ENCODE measurements at places on chromosomes 6 and 20. TPM values are rescaled to one million over a fixed set of nuclear protein-coding genes. Genes with fewer than 3 reads are reported as not detected.
A peak's percentile ranks its signal among the peaks of the same experiment; 100 is the strongest.

DNA sequence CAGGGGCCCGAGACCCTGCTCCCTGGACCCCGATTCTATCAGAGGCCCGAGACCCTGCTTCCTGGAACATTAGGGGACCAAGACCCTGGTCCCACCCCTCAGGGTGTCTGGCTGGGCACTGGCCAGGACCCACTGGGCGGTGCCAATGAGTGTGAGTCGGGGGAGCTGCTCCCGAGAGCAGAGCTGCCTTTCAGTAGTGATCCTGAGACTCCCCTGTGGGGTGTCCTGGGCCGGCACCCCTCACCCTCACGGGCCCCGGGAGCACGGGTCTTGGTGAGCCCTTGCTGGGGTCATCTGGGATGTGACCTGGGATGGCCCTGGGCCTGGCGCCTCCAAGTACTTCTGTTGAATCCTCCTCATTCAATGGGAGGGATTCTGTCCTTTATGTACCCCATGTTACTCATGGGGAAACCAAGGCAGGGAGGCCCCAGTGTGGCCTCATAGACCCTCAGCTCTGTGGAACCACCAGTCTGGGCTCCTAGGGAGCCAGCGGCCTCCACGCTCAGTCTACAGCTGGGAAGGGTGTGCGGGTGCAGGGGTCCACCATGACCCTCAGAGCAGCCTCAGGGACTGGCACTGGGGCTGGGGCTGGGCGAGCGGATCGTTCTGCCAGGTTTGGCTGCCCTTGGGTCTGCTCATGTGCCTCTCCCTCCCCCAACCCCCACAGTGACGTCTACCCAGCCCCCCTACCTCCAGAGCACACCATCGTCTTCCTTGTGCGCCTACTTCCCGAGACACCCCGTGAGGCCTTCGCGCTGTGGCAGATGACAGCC is 25.6 kb downstream of the COL20A1 start:
- no peaks in the 10 kb centered on the region for H3K36me3 ChIP-seq
- H3K4me1 ChIP-seq: no peaks in the 10 kb centered on the region
- H3K4me3 ChIP-seq: no peak overlapping the region
- no peak overlapping the region for H3K27ac ChIP-seq
- no peak for DNase-seq

DNA sequence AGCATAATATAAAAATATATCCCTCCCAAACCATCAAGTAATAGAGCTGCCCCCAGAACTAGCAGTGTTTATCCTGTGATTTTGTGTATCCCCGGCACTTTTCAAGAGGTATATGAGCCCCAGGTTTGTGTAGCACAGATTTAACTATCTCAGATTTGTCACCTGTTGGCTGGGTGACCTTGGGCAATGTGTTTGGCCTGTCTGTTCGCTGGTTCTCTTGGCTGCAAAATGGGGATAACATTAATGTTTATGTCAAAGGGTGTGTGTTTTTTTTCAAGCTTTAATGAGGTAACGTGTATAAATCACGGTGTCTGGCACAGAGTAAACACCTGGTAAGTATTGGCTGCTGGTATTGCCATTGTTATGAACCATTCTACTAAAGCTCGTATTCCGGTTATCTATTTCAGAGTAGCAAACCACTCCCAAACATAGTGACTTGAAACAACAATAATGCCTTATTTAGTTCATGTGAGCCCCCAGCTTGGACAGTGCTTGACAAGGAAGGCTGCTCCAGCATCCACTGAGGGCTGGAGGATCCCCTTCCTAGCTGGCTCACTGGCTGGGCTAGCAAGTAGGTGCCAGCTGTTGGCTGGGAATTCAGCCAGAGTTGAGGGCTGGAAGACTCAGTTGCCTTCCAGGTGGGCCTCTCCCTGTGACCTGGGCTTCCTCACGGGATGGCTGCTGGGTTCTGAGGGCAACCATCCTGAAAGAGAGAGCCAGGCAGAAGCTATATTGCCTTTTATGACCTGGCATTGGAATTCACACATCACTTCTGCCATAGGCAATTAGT is 36.2 kb downstream of the PDRG1 start:
- H3K4me3 ChIP-seq: no peak overlapping the region
- H3K27me3 ChIP-seq: no peaks in the 10 kb centered on the region
- no peaks in the 10 kb centered on the region for H3K36me3 ChIP-seq
- H3K4me1 ChIP-seq: no peaks in the 10 kb centered on the region
- H3K27ac ChIP-seq: no peak overlapping the region

DNA sequence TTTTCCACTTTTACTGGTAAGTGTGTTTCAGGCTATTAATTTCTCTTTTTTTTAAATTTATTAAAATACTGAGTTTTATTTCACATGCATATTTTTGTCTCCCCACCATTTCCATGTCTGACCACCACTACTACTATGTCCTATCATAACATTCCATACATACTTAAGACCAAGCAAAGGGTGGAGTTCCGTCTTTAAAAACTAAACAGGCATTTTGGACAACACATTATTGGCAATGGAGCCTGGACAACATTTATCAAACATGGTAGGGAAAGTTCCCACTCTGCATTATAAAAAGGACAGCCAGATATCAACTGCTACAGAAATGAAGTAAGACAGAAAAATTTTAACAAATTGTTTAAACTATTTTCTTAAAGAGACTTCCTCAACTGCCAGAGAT is 91.9 kb downstream of the LMBRD1 start:
- H3K36me3 ChIP-seq: peaks cover 5% of the 10 kb centered on the region
- no peak overlapping the region for H3K27ac ChIP-seq
- H3K27me3 ChIP-seq: no peaks in the 10 kb centered on the region
- H3K4me1 ChIP-seq: no peaks in the 10 kb centered on the region
- H3K4me3 ChIP-seq: no peak overlapping the region

GRCh38 chr6:19839237-19839546 is 2.0 kb downstream of the ID4 start:
- no peak overlapping the region for H3K4me3 ChIP-seq
- H3K27me3 ChIP-seq: peaks cover 8% of the 10 kb centered on the region
- no peaks in the 10 kb centered on the region for H3K4me1 ChIP-seq
- H3K27ac ChIP-seq: no peak overlapping the region
- H3K36me3 ChIP-seq: no peaks in the 10 kb centered on the region

DNA sequence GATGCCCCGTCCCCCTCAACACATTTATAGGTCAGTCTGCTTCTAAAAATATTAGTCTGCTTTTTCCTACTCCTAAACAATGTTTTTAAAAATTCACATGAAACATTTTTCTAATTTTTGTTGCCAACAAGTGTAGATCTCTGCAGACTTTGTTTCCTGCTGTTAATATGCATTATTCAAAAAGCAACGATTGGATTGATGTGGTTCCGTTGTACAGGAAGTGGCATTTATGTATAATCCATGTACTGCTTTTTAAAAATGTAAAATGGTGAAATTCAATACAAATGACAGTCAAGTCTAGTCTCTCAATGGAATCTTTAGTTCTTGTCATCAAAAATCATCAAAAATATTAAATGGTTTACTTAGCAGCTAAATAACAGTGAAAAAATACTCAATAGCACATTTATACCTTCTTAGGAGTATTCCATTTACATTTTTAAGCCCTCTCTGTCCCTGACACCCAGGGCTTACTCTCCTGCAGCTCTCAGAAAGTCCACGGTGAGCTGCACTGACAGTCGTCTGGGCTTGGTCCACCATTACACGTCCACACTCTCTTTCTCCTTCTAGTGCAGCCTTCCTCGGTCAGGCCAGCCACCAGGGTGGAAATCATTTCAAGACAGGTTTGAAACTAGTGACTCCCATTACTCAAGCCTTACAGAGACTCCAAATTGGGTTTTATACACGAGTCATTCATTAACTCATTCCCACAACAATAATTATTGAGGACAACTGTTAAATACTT is 211.5 kb downstream of the TMEM200A start:
- no peak overlapping the region for H3K4me3 ChIP-seq
- no peaks in the 10 kb centered on the region for H3K27me3 ChIP-seq
- peak overlapping the region; percentile 62 for H3K27ac ChIP-seq
- H3K36me3 ChIP-seq: no peaks in the 10 kb centered on the region

- no peaks in the 10 kb centered on the region for H3K36me3 ChIP-seq
- H3K4me3 ChIP-seq: no peak overlapping the region
- peak; percentile 49 for DNase-seq
- no peaks in the 10 kb centered on the region for H3K27me3 ChIP-seq
These were observed 63.3 kb upstream of the ZNF133 start for GRCh38 chr20:18224968-18225568.

DNA sequence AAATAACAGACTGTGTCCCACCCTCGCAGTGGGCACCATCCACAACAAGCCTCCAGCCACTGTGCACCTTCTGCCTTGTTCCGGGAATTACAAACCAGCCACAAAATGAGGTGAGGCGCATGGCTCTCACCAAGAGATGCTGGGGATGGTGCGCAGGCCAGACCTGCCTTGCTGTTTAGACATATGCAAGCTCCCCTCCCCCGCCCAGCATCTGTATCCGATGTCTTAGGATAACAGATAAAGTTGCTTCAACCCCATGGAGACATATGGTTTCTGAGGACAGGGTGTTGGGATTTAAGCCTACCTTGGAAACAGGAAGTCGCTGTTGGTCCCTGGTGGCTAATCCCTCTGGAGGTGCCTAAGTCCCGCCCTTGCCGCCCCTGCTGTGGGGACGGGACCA is 50.4 kb upstream of the MPC1 start:
- H3K27me3 ChIP-seq: no peaks in the 10 kb centered on the region
- H3K4me3 ChIP-seq: no peak overlapping the region
- H3K27ac ChIP-seq: no peak overlapping the region
- H3K4me1 ChIP-seq: no peaks in the 10 kb centered on the region
- DNase-seq: no peak

DNA sequence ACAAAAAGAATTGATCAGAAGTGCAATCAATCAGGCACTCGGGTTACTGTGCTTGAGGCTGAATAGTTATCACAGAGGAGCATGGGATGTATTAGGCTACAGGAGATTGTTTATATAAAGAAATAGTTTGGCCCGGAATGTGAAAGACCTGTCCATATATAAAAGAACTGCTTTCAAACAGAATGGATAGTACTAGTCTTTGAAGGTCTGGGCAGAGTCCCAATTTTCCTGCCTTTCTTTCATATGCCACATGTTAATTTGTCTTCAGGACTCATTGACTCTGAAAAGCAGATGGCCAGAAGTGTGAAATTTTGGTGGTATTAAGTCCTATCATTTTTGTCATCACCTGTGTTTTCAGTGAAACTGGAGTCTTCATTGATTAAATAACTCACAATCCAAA is 314.5 kb downstream of the EYA4 start:
- no peaks in the 10 kb centered on the region for H3K27me3 ChIP-seq
- no peak overlapping the region for H3K27ac ChIP-seq
- no peak for DNase-seq
- no peaks in the 10 kb centered on the region for H3K36me3 ChIP-seq
- H3K4me3 ChIP-seq: no peak overlapping the region

- no peaks in the 10 kb centered on the region for H3K27me3 ChIP-seq
- H3K27ac ChIP-seq: no peak overlapping the region
- DNase-seq: no peak
- no peaks in the 10 kb centered on the region for H3K36me3 ChIP-seq
These were observed 127.0 kb downstream of the PACRG start for GRCh38 chr6:162854734-162855191.

DNA sequence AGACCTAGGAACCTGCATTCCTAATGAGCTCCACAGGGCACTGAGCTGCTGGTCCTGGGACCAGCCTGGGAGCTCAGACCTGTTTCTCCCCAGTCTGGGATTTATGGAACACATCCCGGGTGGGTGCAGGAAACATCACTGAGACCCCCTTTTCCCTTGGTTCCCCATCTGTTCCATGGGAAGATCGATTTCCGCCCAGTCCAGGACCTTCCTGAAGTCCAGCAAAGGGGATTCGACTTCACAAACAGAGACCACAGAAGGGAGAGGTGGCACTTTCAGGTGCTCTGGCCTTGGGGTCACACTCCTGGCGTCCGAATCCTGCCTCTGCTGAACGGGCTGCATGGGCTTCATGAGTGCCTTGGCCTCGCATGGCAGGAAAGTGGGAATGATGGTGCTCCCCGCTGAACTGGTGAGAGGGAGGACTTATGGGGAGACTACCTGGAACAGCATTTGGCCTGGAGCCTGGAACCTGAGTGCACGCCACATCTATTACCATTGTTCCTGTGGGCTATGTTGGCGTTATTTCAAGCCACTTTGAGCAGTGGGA is 296.3 kb downstream of the TAF4 start:
- no peaks in the 10 kb centered on the region for H3K4me1 ChIP-seq
- no peak overlapping the region for H3K27ac ChIP-seq
- H3K4me3 ChIP-seq: no peak overlapping the region

GRCh38 chr20:47392015-47392720 is 35.7 kb upstream of the ZMYND8 start:
- H3K27me3 ChIP-seq: no peaks in the 10 kb centered on the region
- H3K36me3 ChIP-seq: no peaks in the 10 kb centered on the region
- no peak overlapping the region for H3K4me3 ChIP-seq
- DNase-seq: peak; percentile 29
- H3K27ac ChIP-seq: no peak overlapping the region

- H3K27ac ChIP-seq: no peak overlapping the region
- H3K4me1 ChIP-seq: no peaks in the 10 kb centered on the region
- H3K27me3 ChIP-seq: peaks cover 2% of the 10 kb centered on the region
- DNase-seq: no peak
These were observed 164.1 kb downstream of the ID4 start for GRCh38 chr6:20001286-20001685.

DNA sequence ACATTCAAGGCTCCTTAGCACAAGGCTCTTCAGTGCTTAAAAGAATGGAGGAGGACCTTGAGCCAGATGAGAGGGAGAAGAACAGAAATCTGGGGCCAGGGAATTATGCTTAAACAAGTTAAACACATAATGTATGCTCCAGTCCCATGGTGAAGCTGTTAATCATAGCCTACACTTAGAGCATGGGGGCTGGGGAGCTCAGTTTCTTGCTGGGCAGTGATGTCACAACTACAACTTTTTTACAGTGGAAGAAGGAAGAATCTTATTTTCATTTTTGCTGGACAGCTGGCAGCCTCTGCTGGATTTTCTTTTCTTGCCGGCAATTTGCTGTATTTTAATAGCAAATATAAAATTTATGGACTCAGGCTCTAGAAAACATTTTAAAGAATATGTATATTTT is 432.5 kb downstream of the CD109 start:
- H3K27me3 ChIP-seq: no peaks in the 10 kb centered on the region
- DNase-seq: no peak
- no peak overlapping the region for H3K27ac ChIP-seq
- no peaks in the 10 kb centered on the region for H3K36me3 ChIP-seq
- H3K4me3 ChIP-seq: no peak overlapping the region

GRCh38 chr6:41732591-41733359 is 2.6 kb downstream of the TFEB start:
- peaks cover 71% of the 10 kb centered on the region for H3K4me1 ChIP-seq
- H3K27me3 ChIP-seq: no peaks in the 10 kb centered on the region
- H3K4me3 ChIP-seq: no peak overlapping the region
- DNase-seq: peak; percentile 79
- no peaks in the 10 kb centered on the region for H3K36me3 ChIP-seq

Gene MACROD2
- polyA plus RNA-seq: 1.00 TPM

Gene AGER
- 6.4 TPM for polyA plus RNA-seq

Gene TFAP2D
- polyA plus RNA-seq: not detected

Gene C20orf204
- 2.4 TPM for polyA plus RNA-seq
